ENCODE measurements at places on chromosomes 1 and 21.

DNA sequence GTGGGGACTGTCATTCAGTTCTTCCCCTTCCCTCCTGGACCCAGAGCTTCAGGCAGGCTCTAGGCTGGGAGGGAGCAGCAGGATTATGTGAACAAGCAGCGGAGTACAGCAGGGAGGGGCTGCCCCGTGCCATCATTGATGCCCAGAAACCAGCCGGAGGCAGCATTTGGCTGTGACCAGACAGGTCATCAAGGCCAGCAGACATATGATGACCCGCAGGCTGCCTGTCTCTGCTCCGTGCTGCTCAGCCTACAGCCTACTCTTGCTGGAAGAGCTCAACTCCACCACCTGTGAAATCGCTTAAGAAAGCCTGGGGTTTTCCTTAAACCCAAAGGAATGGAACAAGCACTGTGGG lies 4.9 kb downstream of the KLHL21 start:
- DNase-seq, result no peak

DNA sequence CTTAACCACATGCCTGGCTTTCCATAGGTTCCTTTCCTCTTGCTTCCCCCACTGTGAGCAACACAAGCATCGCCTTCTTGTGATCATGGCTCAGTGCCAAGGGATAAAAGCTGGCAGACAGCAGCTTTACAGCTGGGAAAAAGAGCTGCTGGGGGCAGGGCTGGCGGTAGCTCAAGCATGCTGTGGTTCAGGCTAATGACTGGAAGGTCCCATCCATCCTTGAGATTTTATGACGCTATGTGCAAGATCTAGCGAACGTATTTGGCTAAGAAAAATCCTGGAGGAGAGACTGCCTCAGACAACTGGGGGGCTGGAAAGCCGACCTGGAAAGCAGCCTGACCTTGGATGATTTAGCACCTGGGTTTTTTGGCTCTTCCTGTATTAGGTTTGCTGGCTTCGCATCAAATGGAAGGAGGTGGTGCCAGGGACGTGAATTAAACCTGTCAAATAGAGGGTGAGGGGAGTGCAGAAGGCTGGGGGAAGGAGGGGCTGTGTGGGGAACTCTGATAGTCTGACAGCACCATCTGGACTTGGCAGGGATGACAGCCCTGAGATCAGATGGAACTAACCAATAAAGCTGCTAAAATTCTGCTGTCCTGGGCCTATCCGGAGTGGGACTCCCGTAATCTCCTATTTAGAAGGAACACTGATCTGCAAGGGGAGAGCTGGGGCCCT lies 34.8 kb downstream of the ZMYND12 start:
- DNase-seq, result no peak

GRCh38 chr1:29266912-29267311 lies 30.6 kb downstream of the PTPRU start:
- no peak for DNase-seq

DNA sequence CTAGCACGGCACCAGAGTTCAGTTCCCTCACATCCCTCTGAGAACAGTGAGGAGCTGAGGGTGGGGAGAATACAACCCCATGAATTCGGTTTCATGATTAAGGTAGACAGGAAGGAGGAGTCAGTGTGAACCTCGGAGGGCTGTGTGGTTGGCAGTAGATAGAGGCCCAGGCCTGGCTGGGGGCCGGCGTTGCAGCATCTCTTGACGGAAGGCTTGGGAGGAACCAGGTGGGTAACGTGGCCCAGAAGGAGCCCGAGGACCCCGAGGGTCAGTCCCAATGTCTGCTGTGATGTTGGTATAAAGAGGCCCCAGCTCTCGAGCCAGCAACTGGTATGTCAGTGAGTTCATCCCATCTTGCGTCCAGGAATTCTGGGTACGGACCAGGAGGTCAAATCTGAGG lies 5.5 kb downstream of the PPOX start:
- DNase-seq, result no peak

GRCh38 chr1:173294843-173295242 lies 87.7 kb upstream of the TNFSF4 start:
- DNase-seq, result no peak

GRCh38 chr1:199297174-199297573 lies 658.3 kb downstream of the PTPRC start:
- no peak for DNase-seq

GRCh38 chr1:20281801-20282200 lies 8.9 kb upstream of the VWA5B1 start:
- DNase-seq, result no peak

DNA sequence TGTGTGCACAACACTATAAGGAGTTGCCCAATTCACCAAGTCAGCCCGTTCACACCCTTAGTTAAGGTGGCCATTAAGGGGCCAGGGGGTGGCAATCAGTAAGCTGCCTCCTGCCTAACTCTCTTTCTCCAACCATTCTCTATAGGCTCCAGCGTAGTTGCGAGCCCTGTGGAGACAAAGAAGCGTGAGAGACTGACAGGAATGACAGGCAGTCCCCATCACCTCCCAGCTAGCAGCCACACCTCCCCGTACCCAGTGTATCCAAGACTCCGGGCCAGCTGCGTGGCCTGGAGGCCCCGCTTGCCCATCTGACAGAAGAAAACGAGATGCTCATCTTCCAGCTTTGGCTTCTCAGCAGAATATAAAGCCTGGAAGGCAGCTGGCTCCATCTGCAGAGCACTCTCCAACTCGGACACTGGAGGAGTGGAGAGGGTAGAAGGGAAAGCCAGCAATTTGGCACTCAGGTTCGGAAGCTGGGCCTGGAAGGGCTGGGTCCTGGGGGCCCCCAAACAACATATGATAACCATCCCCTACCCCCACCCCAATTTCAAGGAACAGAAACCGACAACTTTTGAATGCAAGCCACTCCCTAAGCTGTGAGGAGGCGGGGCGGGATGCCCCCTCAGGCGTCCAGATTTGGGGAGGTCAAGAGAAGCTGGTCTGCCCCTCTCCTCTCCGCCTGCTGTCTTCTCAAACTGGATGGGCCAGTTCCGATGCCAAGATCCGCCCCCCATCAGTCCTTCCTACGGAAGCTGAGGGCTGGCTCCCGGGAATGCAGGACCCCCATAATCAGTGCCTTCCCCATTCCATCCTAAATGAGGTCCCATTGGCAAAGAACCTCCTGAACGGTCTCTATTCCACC lies 872 bp downstream of the TSTD1 start:
- DNase-seq, result no peak

- no peak for DNase-seq
Observed at GRCh38 chr1:3066826-3067225, 2.2 kb upstream of the PRDM16 start.

DNA sequence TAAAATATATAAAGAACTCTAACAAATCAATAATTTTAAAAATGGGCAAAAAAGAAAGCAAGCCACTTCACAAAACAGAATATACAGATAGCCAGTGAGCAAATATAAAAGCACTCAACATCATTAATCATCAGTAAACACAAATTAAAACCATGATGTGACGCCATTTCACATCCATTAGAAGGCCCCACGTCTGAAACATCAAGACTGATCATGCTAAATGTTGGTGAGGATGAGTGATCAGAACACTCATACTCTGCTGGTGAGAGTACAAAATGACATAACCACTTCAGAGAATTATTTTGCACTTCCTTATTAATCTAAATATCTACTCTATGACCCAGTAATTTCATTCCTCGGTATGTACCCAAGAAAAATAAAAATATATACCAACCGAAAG lies 512.2 kb upstream of the NR5A2 start:
- no peak for DNase-seq
